ENCODE measurements at places on chromosomes 2 and 18.

DNA sequence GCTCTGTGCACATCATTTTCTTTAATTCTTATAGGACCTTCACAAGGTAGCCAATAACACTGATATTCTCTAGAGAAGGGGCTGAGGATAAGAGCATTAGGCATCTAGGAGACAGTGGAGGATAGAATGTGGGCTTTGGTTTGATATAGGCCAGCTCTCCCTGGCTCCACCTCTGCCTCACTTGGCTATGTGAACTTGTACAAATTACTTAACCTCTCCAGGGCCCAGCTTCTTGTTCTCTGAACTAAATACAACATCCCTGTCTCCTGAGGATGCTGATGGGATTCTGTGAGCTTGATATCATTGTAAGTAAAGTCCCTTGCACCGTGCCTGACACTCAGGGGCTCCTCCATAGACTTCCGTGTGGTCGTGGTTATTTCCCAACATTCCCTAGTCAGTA, 87.3 kb downstream of the ACOXL start:
- DNase-seq, result no peak

- DNase-seq, result peak; percentile 34
These were observed 562 bp downstream of the CENPA start for GRCh38 chr2:26786207-26787028.

- no peak for DNase-seq
These were observed 11.5 kb upstream of the FEZ2 start for GRCh38 chr2:36609507-36609906.

DNA sequence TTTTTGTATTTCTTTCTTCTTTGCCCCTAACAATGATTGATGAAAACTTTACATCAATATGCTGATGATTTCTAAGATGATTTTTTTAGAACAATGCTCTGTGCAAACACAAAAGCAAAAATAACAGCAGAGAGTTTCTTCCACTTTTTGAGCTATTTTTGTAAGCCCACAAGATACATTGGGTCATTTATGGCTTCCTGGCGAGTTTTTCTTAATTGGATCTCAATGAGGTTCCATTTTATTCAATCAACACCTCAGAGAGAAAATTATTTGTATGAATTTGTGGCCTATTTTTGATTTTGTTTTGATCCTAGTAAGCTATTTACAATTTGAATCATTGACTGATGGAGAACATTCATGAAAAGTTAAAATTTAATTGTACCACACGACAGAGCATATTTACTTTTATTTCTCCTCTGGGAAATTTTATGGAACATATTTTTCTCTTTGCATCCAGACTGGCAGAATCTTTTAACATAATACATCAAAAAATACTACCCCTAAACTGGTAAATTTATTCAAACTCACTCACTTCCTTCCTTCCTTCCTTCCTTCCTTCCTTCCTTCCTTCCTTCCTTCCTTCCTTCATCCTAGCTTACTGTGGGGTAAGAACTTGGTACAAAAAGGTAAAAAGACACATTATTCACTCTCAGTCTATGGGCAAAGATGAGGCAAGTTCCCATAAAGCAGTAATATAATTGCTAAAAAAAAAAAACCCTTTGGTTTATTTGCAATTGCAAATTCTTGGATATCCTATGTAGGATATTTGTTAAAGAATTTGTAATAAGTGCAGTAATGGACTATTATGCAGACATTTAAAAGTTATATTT, 710.4 kb downstream of the SLC4A3 start:
- DNase-seq, result no peak

DNA sequence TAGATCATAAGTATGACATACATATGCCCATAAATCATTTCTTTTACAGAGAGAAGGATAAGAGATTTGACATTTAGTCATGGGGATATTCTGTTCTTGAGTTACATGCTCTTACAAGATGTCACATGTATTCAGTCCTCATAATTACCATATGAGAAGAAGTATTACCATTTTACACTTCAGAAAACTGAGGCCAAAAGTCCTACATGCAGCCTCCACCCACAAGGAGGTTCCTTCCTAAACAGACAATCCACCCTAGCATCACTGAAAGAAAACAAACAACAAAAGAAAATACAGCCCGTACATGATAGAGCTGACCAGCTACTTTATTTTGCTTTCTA, 335.1 kb downstream of the SETBP1 start:
- peak; percentile 57 for DNase-seq

GRCh38 chr2:24432121-24432520, 58.9 kb upstream of the NCOA1 start:
- no peak for DNase-seq

DNA sequence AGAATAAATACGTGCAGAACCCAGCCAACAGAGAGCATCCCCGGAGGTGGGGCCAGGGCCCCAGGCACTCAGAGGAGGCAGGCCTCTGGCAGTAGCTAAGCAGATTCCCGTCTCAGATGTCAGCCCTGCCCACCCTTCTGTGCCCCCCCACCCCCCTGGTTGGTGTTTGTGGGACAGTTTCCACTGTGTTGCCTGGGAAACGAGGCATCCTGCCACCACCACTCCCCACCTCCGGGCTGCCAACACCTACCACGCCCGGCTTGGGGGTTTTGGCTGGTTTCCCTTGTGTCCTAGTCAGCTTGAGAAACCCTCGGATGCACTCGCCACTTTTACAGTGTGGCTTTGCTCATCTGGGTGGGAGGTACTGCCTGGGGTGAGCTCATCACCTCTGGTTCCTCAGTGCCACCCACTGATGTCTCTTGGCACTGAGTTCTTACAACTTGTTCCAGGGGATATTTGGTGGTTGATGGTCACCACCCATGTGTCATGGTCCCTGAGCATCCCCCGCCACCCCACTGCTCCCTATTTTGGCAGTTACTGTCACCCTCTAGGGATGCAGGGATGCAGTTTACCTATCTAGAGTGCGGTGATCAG, 72.4 kb upstream of the YWHAQ start:
- DNase-seq, result peak; percentile 90

DNA sequence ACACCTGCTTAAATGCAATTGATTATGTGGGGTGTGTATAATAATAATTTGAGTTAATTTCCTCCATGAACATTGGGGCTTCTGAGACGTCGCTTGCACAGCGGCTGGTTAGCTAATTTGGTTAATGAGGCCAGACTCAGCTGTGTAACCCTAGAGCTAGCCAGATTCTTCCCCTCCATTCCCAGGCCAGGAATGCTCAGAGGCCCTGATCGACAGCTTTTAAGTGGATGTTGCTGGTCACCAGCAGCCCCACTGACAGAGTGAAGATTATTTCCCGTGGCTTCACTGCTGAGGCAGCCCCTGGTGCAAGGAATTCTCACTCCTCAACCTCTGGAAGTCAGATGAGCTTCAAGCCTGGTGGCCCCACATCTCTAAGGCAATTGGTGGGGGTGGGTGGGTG, 12.4 kb upstream of the EPAS1 start:
- no peak for DNase-seq

- no peak for DNase-seq
These were observed 41.6 kb upstream of the MAP4K4 start for GRCh38 chr2:101655702-101656422.

DNA sequence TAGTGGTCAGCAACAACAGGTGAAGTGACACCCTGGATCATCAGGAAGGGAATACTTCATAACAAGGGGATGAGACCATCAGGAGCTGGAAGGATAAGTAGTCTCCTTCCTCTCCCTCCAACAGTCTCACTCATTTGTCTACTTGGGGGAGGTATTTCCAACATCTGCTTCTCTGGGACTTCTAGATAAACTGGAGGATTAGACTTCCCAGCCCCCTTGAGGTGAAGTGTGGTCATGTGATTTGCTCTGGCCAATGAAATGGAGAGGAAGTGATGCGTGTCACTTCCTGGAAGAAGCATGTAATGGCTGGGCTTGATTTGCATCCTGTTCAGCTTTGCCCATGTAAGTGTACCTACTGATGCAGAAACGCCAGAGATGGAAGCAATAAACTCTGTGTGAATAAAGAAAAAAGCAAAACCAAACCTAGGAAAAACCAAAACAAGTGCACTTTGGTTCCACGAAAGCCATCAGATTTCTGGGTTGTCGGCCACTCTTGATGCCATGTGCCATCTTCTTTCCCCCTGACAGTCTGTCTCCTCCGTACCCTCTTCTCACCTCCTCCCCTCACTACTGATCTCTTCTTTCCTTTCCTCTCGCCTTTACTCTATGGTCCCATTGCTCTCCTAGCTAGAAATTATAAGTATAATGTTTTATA, 76.1 kb upstream of the DNMT3A start:
- DNase-seq, result peak; percentile 47

DNA sequence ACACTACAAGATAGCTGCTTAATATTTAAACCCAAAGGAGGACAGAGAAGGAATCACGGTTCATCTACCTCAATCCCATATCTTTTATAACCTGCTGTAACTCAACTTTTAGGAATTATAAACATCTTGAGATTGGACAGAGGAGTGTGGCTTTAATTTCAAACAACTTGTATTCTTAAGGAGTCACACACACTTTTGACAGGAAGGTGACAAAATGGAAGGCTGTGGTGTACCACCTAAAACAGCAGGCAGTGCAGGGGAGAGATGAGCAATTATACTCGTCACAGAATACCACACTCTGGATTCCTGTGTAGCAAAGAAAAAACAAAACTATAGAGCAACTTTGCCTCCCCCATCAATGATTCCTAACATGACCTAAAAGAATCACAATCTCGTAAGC, 194.8 kb downstream of the ZEB2 start:
- DNase-seq, result no peak

DNA sequence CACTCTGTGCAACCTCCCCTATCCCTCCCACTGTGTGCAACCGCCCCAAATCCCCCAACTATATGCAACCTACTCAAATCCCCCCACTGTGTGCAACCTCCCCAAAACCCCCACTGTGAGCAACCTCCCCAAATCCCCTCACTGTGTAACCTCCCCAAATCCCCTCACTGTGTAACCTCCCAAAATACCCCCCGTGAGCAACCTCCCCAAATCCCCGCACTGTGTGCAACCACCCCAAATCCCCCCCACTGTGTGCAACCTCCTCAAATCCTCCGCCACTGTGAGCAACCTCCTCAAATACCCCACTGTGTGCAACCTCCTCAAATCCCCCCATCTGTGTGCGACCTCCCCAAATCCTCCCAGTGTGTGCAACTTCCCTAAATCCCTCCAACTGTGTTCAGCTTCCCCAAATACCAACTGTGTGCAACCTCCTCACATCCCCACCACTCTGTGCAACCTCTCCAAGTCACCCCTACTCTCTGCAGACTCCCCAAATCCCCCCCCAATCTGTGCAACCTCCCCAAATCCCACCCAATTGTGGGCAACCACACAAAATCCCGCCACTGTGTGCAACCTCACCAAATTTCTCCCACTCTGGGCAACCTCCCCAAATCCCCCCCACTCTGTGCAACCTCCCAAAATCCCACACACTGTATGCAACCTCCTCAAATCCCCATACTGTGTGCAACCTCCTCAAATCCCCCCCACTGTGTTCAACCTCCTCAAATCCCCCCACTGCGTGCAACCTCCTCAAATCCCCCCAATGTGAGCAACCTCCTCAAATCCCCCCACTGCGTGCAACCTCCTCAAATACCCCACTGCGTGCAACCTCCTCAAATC, 114.1 kb downstream of the TPO start:
- no peak for DNase-seq

DNA sequence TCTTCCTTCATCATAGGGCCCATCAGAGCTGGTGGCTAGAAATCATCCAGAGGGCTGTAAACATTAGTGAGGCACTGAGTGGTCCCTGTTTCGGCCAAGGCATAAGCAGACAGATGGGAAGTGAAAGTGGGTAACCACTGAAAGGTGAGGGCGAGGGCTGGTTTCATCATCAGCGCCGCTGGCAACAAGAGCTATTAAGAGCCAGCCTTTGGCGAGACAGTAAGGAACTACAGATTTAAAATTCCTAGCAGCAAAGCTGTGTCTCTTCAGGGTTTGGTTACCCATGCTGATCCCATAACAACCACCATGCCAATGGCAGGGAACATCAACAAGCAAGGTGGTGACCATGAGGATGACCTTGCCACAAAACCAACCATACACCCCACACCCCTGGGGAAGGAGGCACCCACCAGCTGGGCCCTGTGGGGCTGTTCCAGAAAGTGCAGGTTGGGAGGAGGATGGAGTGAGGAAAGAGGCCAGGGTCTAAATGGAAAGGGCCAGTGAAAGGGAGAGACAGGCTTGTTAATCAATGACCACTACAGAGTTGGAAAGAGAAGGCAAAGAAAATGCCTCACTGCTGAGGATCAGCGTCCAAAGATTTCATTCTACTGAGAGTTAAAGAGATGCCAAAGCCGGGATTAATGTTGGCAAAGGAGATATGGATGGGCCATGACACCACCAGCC, 9.0 kb upstream of the SLC20A1 start:
- no peak for DNase-seq

DNA sequence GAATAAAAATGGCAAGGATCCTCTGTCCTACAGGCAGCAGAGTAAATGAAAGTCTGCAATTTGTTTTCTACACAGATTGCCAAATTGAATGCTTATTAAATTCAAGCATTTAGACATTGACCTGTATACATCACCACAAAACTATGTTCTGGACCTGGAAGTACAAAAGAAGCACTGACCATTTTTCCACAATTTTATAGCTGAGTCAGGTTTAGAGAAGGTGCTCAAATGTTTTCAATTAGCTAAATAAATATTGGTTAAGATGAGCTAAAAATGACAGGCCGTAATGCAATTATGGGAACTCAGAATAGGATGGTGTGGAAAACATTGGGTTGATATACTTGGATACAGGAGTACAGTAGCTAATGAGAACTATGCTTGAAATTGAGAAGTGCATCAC, 490.7 kb upstream of the MEIS1 start:
- no peak for DNase-seq

- DNase-seq, result peak; percentile 79
These were observed 1232.3 kb upstream of the ZEB2 start for GRCh38 chr2:145752091-145752806.

DNA sequence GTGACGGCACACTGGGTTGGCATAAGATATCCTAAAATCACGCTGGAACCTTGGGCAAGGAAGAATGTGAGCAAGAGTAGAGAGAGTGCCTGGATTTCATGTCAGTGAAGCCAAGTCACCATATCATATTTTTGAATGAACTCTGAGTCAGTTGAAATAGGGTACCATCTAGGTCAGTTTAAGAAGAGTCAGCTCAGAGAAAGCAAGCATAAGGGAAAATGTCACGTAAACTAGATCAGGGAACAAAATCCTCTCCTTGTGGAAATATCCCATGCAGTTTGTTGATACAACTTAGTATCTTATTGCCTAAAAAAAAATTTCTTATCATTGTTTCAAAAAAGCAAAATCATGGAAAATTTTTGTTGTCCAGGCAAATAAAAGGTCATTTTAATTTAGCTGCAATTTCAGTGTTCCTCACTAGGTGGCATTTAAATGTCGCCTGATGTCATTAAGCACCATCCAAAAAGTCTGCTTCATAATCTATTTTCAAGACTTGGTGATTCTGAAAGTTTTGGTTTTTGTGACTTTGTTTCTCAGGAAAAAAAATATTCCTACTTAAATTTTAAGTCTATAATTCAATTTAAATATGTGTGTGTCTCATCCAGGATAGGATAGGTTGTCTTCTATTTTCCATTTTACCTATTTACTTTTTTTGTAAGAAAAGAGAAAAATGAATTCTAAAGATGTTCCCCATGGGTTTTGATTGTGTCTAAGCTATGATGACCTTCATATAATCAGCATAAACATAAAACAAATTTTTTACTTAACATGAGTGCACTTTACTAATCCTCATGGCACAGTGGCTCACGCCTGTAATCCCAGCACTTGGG, 19.6 kb downstream of the RSAD2 start:
- peak; percentile 42 for DNase-seq

All from NCI-H2171 treated with DMSO at 0.1 percent for 48 hours (cell line).